ENCODE measurements at places on chromosomes 1 and 21.
A peak's percentile ranks its signal among the peaks of the same experiment; 100 is the strongest.

- no peak for DNase-seq
Observed at GRCh38 chr21:44666401-44667320, at the start of gene KRTAP12-2. TSS of gene KRTAP12-2 (minus strand) at chr21:44666927. CDS start at chr21:44666886, 41 bp downstream.

GRCh38 chr1:204074274-204075138 lies 1.6 kb downstream of the SOX13 start:
- no peak for DNase-seq

DNA sequence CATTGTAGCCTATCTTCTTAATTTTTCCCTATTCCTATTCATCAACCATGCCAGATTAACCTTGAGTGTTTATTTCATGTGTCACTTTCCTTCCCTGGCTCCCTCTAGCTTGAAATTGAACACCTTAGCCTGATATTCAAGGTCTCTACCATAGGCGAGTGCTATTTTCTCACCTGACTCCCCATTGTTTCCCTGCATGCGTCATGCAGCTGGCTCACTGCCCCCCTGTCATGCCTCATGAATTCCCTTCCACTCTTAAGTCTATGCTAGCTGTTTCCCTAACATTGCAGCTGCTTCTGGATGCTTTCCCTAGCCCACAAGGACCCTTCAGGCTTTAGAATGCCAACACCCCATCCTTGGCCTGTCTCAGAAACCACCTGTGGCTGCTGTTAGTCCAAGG lies 56.7 kb upstream of the CD1D start:
- DNase-seq: no peak

DNA sequence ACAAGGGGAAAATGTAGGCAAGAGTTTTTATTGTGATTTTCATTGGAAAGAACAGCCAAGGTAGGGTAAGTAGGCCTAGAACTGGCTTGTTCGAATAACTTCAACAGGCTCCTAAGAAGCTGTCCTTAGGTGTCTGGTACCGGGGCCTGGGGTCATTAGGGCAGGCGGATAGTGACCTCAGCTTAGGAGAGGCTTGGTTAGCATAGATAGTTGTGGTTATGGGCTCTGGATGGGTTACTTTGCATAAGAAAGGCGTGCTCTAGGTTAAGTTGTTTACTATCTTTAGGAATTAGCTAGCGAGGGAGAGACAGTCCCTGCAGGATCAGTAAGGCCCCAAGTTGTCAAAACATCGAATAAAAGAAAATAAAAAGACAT lies 20.7 kb upstream of the HPCAL4 start:
- no peak for DNase-seq

DNA sequence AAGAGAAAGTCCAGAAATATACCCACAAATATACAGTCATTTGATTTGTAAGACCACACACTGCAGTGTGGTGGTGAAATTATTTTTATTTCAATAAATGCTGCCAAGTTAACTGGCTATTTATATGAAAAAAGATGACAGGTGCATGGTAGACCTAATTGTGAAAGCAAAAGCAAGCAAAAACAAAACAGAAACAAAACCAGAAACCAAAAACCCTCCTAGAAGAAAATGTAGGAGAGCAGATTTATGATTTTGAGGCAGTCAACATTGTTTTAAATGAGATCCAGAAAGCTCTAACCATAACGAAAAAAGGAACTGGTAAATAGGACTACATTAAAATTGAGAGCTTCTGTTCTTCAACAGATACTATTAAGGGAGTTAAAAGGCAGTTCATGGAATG lies 303.6 kb downstream of the PRDM2 start:
- no peak for DNase-seq

DNA sequence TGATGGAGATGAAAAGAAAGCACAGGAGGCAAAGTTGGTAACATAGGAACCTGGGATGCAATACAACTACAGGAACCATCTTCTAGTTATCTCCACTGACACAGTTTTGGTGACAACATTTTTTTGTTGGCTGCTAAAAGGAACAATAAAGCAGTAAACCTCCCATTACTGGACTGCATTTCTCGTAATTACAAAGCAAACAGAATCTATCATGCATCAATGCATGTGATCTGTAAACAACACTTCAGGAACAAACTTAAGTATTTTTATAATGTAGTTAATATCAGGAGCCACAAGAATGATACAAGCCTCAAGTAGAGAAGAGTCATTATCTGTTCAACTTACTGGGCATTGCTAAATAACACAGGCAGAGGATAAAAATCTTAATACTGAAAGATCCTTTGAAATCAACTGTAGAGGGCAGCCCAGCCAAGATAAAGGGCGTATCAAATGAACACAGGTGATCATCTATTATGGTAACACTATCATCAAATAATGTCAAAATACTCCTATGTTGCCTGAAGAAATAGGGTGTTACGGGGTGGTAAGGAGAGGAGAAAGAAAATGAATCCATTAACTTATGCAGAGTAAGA lies 193.3 kb downstream of the EIF4G3 start:
- no peak for DNase-seq

GRCh38 chr1:35441926-35442579 lies 115.2 kb downstream of the KIAA0319L start:
- DNase-seq: no peak

DNA sequence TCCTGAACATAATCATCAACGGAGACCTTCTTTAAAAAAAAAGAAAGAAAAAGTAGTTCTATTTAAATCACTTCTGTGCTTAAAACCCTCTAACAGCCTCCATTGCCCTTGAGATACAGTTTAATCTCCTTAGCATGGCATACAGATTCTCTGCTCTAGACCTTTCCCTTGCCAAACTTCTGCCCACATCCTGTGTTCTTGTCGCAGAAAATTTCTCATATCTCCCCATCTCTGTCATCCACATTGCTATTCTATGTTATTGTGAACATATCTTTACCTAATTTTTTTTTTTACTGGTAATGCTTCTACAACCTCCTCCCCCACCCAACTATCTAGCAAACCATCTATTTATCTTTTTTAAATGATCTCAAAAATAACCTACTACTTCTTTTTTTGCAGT lies 135.7 kb upstream of the PROX1 start:
- DNase-seq: no peak

DNA sequence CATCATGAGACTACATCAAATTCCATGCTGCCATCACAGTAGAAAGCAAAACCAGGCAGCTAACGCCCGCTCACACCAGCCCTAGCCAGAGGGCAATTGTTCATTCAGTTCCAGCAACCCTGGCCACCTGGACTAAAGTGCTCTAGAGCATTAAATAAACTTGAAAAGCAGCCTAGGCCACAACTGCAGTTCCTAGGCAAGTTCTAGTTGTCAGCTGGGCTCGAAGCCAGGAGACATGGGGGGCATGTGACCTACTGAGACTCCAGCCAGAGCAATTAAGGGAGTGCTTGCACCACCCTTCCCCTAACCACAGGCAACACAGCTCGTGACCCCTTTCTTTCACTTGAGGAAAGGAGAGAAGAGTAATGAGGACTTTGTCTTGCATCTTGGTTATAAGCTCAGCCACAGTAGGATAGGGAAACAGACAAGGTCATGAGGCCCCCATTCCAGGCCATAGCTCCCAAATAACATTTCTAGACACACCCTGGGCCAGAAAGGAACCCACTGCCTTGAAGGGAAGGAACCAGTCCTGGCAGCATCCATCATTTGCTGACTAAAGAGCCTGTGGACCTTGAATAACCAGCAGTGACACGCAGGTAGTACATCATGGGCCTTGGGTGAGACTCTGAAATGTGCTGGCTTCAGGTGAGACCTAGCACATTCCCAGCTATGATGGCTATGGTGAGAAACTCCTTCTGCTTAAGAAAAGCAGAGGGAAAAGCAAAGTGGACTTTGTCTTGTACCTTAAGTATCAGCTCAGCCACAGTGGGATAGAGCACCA lies 77.0 kb downstream of the ZZZ3 start:
- no peak for DNase-seq

- peak; percentile 89 for DNase-seq
Observed at GRCh38 chr1:151326619-151327222, 495 bp downstream of the PI4KB start.

- DNase-seq: no peak
Observed at GRCh38 chr1:1407636-1408318, 684 bp upstream of the MRPL20 start.

Measured in GM20000 (cell line).